ENCODE measurements at places on chromosomes 2 and 18.

- peak; percentile 54 for DNase-seq
Measured at GRCh38 chr2:204112084-204112770, 175.7 kb downstream of the ICOS start.

- no peak for DNase-seq
Measured at GRCh38 chr2:235727174-235727573, 233.3 kb downstream of the AGAP1 start.

GRCh38 chr2:43057026-43057741 is 169.2 kb downstream of the ZFP36L2 start:
- DNase-seq = peak; percentile 95

- DNase-seq = no peak
Measured at GRCh38 chr2:75079575-75079974, 119.7 kb downstream of the TACR1 start.

DNA sequence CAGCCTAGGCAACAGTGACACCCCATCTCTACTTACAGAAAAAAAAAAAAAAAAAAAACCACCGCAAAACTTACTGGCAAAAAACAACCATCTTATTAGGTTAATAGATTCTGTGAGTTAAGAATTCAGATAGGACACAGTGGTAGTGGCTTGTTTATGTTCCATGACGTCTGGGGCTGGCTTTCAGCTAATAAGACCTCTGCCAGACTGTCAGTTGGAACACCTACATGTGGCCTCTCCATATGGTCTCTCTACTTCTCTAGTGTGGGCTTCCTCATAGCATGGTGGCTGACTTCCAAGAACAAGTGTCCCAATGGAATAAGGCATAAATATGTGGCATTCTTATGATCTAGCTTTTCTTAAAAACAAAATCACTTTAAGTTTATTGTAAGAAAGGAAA is 94.0 kb upstream of the OTX1 start:
- DNase-seq = no peak

DNA sequence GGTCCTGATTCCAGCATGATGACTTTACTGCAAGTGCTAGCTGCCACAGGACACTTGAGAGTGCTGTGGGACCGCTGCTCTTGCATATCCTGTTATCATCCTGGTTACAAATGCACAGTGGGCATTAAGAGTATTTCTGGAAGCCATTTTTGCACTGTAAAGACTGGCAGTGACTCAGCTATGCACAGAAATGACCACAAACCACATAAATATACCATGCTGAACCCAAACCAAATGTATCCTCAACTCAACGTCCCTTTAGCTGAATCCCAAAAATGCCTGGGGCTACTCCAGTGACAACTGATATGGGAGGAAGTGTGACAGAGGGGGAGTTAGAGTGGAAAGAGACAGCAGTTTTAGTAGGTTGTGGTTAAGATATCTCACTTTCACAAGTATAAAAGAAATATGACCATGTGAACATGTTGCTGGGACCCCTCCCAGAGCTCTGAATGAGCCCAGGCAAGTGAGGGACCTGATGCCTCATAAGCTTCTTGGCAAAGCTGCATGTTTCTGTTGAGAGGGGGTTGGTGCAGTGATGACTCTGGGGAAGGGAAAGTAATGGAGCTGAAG is 37.3 kb downstream of the RHBDD1 start:
- no peak for DNase-seq

- DNase-seq = no peak
Measured at GRCh38 chr2:110980339-110981062, 140.2 kb upstream of the BCL2L11 start.

DNA sequence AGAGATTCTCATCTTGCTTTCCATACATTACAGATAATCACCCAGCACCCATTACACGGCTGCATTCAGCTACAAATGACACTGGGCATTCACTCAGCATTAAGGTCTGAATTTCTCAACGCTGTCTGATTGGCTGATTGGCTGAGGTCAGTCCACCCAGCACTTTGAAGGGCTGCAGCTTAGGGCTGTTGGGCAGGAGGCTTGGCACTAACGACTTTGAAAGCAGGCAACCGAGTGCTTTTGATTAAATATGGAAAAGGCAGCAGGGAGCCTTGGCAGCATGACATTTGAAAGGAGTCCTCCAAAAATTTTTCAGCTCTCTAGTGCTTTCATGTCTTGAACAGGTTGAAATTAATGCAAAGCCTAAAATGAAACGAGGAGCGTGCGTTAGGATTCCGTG is 253.0 kb downstream of the DCDC2C start:
- no peak for DNase-seq

DNA sequence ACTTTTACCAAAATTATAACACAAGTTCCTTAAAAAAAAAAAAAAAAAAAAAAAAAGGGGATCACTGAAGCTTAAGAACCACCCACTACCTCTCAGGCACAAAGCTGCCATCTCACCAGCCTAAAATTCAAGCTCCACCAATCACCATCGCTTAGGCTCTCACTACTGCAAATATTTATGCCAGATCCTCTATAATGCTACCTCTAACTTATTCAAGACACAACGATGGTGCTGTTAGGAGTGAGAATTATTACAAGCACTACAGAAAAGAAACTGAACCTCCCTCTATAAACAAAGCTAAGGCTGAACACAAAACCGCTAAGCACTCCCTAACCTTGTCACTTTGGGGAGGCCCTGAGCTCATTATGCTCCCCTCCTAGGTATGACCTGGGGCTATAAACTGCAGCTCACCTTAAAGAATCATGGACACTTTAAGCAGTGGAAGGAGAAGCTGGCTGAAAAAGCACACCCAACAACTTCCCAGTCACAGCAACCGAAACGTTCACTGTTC is 3.6 kb downstream of the FZD5 start:
- no peak for DNase-seq

GRCh38 chr2:774436-774835 is 97.2 kb upstream of the TMEM18 start:
- DNase-seq = no peak

DNA sequence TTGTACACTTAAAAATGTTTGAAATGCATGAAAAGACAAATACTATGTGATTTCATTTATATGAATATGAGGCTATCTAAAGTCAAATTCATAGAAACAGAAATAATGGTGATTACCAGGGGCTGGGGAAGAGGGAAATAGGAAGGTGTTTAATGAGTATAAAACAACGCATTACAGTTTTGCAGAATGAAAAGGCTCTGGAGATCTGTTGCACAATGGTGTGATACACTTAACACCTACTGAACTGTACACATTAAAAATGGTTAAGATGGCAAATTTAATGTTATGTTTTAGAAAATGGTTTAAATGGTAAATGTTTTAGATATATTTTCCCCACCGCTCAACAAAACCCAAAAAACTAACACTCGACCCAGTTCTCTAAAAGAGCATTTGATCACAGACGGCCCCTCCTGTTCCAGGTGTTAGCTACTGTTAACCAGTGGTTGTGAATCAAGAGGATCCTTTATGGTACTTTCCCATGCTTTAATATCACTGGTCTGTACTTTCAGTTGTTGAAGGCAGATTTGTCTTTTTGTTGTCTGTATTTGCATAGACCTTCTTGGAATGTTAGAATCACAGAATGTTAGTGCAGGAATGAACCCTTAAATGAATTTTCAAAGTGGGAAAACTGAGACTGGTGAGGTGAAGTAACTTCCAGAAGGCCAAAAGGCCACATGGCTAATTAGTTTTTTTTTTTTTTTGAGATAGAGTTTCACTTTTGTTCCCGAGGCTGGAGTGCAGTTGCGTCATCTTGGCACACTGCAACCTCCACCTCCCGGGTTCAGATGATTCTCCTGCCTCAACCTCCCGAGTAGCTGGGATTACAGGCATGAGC is 10.2 kb downstream of the RAB10 start:
- DNase-seq = no peak
